ENCODE measurements at places on chromosomes 3 and 15.

- no peak for DNase-seq
These were observed 727 bp downstream of the PDHB start for GRCh38 chr3:58432905-58433304.

GRCh38 chr3:42906070-42906847 is at the start of gene ZNF662:
Gene ZNF662, plus strand, starts transcription at chr3:42906142. Its CDS starts 1,973 bp downstream, at chr3:42908115.
- DNase-seq, result peak; percentile 51

DNA sequence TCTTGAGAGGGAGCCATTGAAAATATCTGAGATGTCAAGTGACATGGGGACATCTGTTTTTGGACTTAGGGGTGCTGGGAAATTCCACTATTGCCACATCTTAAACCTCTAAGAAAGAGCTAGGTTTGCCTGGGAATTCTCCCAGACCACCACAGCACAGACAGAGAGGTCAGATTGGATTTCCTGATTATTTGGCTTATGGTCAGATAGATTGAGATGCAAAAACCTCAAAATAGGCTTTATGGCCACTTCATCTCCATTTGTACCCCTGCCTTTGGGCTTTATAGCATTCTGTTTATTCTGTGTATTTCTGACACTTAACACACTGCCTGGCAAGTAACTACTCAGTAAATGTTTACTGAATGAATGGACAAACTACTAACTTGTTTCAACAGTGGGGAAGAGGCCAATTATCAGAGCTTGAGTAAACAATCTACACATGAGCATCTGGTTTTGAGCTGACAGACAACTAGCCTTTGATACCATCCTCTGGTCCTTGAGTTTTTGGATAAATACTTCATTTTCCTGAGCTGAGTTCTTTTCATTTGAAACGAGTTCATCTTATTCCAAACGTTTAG is 81.8 kb downstream of the TP63 start:
- no peak for DNase-seq

DNA sequence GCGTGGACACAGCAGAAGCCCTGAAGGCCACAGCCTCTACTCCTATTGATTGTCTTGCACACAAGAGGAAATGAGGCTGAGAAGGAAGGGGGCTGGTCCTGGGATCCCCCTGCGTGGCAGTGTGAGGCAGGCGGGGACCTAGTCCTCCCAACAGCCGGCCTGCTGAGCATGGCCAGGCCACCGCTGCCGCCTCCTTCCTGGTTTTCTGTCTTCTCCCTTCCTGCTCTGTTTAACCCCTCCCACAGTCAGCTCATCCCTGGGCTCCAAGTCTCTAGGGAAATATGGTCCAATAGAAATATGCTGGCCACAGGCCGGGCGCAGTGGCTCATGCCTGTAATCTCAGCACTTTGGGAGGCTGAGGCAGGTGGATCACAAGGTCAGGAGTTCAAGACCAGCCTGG is 42.1 kb upstream of the HES1 start:
- DNase-seq, result no peak

GRCh38 chr3:192373032-192373431 is 354.3 kb downstream of the FGF12 start:
- no peak for DNase-seq

DNA sequence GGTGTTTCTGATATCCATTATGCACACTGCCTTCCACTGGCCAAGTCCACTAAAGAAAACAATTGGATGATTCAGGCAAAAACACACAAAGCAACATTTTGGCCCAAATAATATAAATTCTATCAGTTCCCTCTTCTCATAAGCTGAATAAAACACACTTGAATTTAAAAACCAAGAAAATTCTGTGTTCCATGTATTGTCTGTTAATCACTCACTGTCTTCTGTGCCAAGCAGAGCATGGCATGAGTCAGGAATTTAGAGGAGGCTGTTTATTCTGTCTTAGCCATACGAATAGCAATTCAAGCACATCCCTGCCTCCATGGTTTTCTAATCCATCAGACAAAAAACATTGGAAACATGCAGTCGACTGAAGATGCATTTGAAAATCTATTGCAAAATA is 215.6 kb upstream of the UMPS start:
- no peak for DNase-seq

GRCh38 chr3:179330438-179330837 is 7.6 kb downstream of the ZNF639 start:
- DNase-seq, result no peak

- DNase-seq, result peak; percentile 32
These were observed 9.6 kb downstream of the XCR1 start for GRCh38 chr3:46017720-46018119.

GRCh38 chr3:141686466-141687291 is 51.4 kb upstream of the RNF7 start:
- peak; percentile 84 for DNase-seq

- no peak for DNase-seq
These were observed 197.3 kb downstream of the FHIT start for GRCh38 chr3:61053781-61054496.

DNA sequence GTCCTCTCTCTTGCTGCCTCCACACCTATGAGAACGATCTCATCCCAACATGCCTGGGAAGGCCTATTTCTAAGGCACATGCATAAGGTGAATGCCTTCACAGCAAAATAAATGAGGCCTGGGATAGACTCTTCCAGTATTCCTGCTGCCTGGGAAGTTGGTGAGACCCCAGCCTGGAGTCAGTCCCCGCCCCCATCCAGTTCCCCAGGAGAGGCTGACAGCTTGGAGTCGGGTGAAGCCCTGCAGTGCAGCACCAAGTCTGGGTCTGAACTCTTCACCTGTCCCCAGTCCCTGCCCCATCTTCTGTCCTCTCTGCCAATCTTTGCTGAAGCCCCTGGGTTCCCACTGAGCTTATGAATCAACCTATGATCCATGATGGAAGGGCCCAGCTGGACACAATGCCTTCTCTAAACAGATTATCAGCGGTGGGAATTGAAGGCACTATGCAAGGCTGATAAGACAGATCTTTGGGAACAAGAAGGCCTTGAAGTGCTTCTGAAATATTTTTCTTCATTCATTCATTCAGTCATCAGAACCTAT is 10.2 kb upstream of the APBA2 start:
- no peak for DNase-seq

DNA sequence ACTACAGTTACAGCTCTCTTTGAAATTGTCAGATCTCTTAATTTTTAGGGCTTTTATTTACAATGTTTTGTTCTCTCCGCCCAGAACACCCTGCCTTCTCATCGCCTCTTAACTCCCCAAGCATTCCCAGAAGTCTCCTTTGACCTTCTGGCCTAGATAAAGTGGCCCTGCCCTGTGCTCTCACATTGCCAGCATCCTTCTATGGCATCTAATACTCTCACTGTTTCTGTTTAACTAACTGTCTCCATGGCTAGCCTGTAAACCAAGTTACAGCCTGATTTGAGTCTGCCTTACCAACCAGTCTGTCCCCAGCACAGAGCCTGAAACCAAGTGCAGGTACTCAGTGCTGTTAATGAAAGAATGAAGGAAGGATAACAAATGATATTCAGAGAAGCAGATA is 19.9 kb downstream of the COL8A1 start:
- no peak for DNase-seq

- DNase-seq, result no peak
These were observed 28.2 kb upstream of the MGA start for GRCh38 chr15:41631880-41632470.

- no peak for DNase-seq
These were observed 216.7 kb upstream of the CFAP20DC start for GRCh38 chr3:59266551-59266950.

DNA sequence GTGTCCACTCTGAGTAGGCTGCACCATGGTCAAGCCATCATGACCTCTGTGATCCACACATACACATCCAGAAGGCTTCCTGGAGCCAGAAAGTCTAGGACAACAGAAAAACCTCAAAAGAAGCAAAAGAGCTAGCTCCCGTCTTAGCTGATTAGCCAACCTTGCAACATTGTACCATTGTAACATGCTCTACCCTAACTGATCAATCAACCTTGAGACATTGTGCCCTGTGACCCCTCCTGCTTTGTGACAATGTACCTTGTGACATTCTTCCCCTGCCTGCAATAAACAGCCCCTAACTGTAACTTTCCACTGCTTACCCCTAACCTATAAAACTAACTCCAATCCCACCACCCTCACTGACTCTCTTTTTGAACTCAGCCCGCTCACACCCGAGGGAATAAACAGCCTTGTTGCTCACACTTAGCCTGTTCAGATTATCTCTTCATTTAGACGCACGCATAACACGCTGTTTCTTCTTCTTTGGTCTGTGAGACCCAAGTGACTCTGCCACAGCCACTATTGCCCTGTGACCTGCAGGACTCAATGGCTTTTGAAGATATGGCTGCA is 1104.6 kb downstream of the OTOL1 start:
- DNase-seq, result no peak

DNA sequence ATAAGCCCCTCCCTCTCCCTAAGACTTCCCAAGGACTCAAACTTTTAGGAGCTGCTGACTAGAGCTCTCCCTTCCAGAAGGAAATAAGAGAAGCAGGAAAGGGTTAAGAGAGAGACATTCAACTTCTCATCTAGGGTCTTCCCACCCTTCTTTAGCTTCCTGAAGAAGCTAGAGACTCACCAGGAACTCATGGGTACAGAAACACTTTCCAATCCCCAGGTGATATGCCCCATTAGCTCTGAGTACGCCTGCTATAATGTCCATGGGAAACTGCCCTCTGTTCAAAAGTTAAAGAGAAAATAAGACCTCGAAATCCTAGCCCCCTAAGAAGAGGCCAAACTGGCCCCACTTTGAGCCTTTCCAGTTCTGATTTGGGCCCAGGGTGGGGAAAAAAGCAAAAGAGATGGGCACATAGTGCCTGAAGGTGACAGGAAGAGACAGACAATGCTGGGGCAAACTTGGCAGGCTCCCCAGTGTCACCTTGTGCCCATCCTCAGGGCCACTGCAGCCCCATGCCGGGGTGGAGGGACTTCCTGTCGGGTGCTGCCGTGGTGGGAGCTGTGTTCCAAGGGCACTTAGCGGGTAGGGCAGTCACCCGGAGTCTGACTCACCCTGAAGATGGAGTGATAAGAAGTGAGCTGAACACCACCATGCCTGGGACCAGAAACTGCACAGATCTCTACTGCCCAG is 29.5 kb downstream of the CCDC12 start:
- peak; percentile 63 for DNase-seq
